Kidney (tissue), 22 donors: ENCODE measurements at places on chromosomes 11 and 22. TPM values are rescaled to one million over a fixed set of nuclear protein-coding genes. Genes with fewer than 3 reads are reported as not detected.

- H3K27me3 ChIP-seq: no peaks in the 10 kb centered on the region
- H3K4me3 ChIP-seq: no peak overlapping the region
- no peak for DNase-seq
- peaks cover 2% of the 10 kb centered on the region for H3K36me3 ChIP-seq
Measured at GRCh38 chr11:117468888-117469287, 141.2 kb downstream of the CEP164 start.

- H3K4me1 ChIP-seq: peaks cover 32% of the 10 kb centered on the region
- no peaks in the 10 kb centered on the region for H3K36me3 ChIP-seq
- no peak for DNase-seq
- H3K4me3 ChIP-seq: no peak overlapping the region
- no peak overlapping the region for H3K27ac ChIP-seq
Measured at GRCh38 chr22:29912605-29913398, 29.8 kb downstream of the MTMR3 start.

DNA sequence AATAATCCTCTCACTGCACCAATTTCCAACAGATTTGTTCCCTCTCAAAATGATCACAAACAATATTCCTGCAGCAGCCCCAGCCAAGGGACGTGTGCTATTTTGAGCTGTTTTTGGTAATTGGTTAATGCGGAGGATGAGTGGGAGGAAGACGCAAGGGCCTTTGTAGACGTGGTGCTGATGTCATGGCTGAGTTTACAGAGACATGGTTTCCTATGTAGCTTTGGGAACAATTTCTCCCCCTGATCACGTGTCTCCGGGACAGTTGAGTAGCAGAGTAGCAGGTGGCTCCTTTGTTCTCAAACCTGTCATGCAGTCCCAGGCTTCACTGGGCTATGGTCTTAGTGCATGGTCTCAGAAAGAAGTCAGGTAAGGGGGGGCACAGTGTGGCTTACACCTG is 183.2 kb upstream of the NECTIN1 start:
- H3K27ac ChIP-seq: no peak overlapping the region
- H3K27me3 ChIP-seq: no peaks in the 10 kb centered on the region
- no peak overlapping the region for H3K4me3 ChIP-seq
- no peak for DNase-seq
- no peaks in the 10 kb centered on the region for H3K36me3 ChIP-seq
- H3K4me1 ChIP-seq: no peaks in the 10 kb centered on the region

The THRSP gene
- total RNA-seq: not detected

The CD3E gene
- total RNA-seq: 14.3 TPM

- no peak overlapping the region for H3K27ac ChIP-seq
- H3K36me3 ChIP-seq: no peaks in the 10 kb centered on the region
- no peak for DNase-seq
- no peak overlapping the region for H3K4me3 ChIP-seq
- H3K4me1 ChIP-seq: no peaks in the 10 kb centered on the region
Measured at GRCh38 chr11:59224351-59224928, 11.7 kb upstream of the MPEG1 start.

- peak; percentile 80 for DNase-seq
- no peak overlapping the region for H3K4me3 ChIP-seq
- H3K4me1 ChIP-seq: no peaks in the 10 kb centered on the region
Measured at GRCh38 chr22:42313804-42314581, 43.5 kb upstream of the TCF20 start.

DNA sequence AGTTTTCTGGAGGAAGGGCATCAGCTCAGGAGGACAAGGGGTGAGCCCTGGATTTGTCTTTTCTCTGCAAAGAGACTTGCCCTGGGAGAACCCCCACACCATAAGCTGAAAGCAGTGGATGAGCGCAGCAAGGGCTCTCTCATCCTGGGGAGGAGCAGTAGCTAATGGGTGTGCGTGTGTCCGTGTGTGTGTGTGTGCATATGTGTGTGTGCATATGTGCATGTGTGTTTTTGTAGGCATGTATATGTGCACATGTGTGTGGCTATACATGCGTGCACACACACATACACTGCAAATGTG is 45.3 kb downstream of the SMIM38 start:
- no peaks in the 10 kb centered on the region for H3K36me3 ChIP-seq
- H3K4me3 ChIP-seq: no peak overlapping the region
- H3K27ac ChIP-seq: no peak overlapping the region
